Kidney (tissue), 22 donors: ENCODE measurements at places on chromosomes 11 and 22.
A peak's percentile ranks its signal among the peaks of the same experiment; 100 is the strongest.

GRCh38 chr11:100734743-100735527, 47.8 kb downstream of the ARHGAP42 start:
- no peak for DNase-seq

GRCh38 chr11:7564803-7565202, 51.0 kb downstream of the PPFIBP2 start:
- DNase-seq, result no peak

DNA sequence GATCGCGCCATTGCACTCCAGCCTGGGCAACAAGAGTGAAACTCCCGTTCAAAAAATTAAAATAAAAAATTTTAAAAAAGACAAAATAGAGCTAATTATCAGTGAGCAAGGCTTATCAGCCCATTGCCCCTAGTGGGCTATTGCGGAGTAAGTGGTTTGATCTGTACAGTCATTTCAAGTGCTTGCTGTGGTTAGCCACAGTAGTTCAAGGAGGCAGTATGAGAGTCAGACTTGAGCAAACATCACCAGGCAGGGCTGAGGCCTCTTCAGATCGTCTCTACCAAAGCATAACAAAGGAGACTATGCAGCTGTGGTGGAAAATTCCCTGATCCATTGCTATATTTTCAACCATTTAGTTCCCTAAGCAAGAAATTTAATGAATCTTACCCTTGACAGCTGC, 4.3 kb upstream of the SBF2 start:
- DNase-seq, result no peak

GRCh38 chr11:131370090-131370751, at the start of gene NTM:
TSS of gene NTM (plus strand) at chr11:131370615.
- DNase-seq, result peak; percentile 67

DNA sequence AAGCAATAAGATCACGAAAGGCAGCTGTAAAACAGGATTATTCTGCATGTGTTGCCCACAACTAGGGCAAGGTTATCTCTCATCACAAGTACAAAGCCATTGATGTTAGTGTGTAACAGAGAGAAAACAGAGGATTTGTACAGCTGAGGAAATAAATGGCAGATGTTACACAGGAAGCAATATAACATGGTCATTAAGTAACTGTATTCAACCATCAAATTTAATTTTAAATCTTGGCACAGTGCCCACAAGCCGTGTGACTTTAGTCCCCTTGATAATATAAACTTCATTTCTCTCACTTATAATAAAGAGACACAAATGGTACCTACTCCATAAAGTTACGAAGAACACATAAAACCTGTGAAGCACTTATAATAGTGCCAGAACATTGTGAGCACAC, 17.3 kb downstream of the OR51E2 start:
- DNase-seq, result no peak

DNA sequence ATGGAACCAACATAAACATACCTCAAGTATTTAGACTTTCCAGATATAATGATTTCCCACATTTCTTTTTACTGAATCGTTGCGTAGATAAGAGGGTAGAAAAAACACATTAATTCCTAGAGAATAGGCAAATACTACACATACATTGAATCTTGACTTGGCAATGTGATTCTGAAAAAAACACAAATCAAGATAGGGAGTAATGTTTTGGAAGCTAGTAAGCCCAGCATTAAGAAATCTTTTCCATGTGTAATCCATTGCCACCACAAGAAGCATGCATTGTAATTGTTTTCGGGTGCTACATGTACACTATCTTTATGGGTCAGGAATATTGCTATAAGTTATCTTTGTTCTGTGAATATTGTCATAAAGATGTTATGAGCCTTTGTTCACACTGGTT, 269.8 kb upstream of the PDGFD start:
- DNase-seq, result no peak

DNA sequence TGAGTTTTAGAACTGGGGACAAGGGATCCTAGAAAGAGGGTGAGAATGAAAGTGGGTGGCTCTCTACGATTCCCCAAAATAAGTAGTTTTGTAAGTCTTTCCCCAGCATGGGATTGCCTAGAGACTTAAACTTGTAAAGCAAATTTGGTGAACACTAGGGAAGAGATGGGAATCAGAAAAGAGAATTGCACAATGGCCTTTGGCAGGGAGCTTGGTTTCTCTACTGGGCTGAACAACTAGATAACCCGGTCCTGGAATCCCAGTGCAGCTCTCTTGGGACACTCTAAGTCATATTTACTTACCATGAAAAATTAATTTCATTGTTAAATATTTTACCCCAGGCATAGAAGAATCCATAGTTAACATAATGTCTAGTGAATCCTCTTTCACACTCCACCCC, 16.5 kb upstream of the USP18 start:
- no peak for DNase-seq

GRCh38 chr22:20571531-20572007, 64.2 kb downstream of the MED15 start:
- no peak for DNase-seq

DNA sequence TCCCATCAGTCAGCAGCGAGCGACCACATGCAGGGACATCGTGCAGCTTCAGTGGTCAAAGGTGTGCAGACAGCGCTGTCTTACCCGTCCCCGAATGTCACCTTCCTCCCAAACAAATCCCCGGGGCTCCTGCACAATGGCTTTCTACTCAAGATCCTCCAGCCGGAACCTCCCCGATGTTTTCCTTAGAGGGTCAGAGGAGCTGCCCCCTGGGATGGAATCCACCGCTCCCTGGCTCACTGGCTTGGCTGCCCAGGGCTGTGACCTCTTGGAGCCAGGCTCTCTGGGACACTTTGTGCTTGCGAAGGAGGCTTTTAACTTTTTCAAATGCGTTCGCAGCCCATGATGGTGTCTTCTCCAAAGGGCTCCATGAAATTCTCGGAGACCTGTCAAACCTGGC, 17.3 kb upstream of the FGF19 start:
- no peak for DNase-seq

DNA sequence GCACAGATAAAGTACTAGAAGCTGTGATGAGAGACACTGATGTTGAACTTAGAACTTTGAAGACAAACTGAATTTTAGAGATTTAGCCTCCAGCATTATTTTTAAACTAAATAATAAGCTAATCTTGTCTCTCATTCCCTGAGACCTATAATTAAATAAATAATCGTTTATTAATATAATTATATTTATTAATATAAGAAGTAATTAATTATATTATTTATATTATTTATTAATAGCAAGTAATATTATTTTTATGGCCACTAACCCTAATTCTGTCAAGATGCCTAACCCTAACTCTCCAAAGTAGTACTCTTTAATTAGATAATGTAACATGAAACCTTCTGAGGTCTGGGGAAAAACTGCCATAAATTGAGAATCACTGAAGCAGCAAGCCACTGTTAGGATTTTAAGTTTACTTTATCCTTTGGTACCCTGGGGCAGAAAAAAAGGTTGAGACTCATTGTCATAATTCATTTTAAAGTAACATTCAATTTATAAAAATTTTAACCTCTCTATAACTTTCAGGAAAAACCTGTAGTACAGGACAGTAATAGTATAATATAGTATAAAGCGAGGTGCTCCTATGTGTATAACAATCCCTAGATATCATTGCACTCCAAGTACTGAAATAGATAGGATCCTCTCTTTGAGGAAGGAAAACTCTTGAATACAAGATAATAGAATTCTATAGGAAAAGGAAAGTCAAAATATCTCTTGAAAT, 85.4 kb downstream of the TTC28 start:
- no peak for DNase-seq

- DNase-seq, result no peak
These were observed 118.4 kb downstream of the TEAD1 start for GRCh38 chr11:12792590-12792989.

DNA sequence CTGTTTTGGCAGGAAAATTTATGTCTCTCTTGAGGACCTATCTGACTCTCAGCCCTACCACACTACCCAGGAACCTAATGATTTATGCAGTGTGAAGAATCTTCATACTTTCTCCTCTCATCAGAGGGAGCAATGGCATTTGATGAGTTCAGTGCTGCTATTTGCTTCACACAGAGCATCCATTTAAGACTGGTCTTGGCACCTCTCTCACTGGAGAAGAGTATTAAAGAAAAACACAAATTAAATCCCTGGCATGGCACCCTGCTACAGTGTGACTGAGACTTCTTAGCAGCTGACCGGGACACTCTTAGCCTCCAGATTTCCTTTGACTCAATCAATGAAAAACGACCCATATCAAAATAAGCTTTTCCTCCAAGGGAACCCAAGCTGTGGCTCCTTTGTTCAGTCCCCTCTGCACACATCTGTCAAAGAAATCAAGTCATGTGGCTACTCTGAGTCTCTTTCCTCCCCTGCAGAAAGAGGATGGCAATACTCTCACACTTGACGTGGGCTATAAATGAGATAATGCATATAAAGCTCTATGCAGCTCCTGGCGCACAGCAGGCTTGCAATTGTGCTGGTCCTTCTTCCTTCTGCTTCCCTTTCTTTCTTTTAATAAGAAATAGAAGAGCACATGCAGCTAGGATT, 186.1 kb upstream of the E2F8 start:
- DNase-seq, result no peak

GRCh38 chr11:130874396-130874795, 41.9 kb downstream of the SNX19 start:
- no peak for DNase-seq

DNA sequence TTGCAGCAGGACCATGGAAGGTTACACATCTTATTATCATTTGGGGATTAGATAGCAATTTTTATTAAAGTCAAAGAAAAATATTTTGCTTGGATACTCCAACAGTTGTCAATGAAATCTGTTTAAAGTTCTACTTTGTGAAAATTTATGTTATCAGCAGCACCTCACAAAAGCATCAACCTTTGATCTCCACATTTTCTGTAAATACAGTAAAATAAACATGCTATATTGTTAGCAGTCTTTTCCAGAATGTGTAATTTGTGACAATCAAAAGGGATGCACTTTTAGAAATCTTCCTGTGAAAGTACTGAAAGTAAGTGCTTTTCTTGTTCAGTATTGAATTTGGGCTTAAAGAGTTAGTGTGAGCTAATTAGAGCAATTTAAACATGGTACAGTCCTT, 4.1 kb downstream of the SLC22A25 start:
- no peak for DNase-seq

GRCh38 chr11:120064341-120064740, 73.6 kb downstream of the TRIM29 start:
- no peak for DNase-seq

DNA sequence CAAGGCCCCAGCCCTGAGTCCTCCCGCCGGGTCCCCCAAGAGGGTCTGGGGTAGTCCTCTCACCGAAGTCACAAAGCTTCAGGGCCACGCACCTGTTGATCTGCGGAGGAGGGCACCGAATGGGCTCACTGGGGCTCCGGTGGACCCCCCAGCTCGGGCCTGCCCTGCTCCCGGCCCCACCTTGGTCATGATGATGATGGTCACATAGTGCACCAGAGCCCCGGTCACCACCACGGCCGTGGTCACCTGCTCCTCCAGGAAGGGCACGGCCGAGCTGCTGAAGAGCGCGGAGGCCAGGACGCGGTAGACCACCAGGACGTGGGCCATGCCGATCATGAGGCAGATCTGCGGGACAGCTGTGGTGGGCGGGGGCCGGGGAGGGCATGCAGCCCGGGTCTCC, 13.5 kb upstream of the SIGIRR start:
- no peak for DNase-seq

- DNase-seq, result no peak
These were observed 32.5 kb downstream of the MICAL2 start for GRCh38 chr11:12142909-12143308.

GRCh38 chr22:32682990-32683389, 118.5 kb upstream of the TIMP3 start:
- no peak for DNase-seq

DNA sequence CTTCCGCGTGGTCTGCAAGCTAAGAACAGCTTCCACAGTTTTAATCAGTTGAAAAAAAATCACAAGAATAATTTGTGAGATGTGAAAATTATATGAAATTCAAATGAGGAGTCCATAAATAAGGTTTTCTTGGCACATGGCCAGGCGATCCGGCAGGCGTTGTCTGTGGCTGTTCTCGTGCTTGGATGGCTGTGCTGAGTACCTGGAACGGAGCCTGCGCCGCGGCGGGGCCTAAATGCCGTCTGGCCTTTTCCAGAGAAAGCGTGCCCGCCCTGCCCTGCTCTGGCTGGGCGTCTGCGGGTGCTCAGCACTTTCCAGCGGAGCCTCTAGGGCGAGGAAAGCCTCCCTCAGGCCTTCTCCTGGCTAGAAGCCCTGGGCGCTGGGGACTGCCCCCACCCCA, 41.8 kb downstream of the OSBPL5 start:
- no peak for DNase-seq

- no peak for DNase-seq
These were observed 92.9 kb upstream of the THY1 start for GRCh38 chr11:119515771-119516400.

DNA sequence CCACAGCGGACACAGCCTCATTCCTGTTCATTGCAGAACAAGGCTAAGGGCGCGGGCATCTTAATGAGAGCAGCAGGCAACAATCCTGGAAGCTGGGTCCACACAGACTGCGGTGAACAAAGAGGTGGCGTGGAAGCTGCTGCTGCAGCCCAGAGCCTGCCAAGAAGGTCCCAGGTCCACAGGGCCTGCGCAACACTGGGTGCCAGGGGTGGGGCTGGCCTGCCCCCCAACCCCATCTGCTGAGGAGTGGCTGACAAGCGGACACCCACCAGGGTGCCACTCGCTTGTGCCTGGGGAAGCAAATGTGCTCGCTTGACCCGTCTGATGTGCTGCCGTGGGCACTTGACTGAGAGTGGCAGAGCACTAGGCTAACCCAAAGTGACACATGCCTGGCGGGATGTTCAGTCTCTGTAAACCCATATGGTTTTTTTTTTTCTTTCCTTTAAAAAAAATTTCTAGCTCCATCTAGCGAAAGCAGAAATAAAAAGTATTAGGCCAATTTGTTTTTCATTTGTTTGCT, 83.2 kb upstream of the PITPNB start:
- no peak for DNase-seq

- DNase-seq, result no peak
These were observed 13.1 kb upstream of the UCP2 start for GRCh38 chr11:73995731-73996130.

- DNase-seq, result no peak
These were observed 5.5 kb downstream of the PRSS23 start for GRCh38 chr11:86805873-86806310.

GRCh38 chr11:18715476-18715875, 10.5 kb downstream of the IGSF22 start:
- DNase-seq, result no peak

- DNase-seq, result no peak
These were observed 18.1 kb downstream of the ANO3 start for GRCh38 chr11:26350002-26350401.

DNA sequence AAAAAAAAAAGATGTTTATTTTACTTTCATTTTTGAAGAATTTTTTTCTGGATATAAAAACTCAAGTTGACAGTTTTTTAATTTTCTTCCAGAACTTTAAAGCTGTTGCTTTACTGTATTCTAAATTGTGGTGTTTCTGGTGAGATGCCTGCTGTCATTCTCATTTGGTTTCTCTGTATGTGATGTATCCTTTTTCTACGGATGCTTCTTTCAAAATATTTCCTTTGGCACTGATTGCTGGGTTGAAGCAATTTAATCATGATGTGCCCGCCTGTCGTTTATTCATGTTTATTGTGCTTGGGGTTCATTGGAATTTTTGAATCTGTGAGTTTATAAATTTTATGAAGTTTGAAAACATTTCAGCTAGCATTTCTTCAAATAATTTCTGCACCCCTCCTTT, 29.4 kb upstream of the CTSD start:
- no peak for DNase-seq
